ENCODE measurements at places on chromosomes 7 and 10.

DNA sequence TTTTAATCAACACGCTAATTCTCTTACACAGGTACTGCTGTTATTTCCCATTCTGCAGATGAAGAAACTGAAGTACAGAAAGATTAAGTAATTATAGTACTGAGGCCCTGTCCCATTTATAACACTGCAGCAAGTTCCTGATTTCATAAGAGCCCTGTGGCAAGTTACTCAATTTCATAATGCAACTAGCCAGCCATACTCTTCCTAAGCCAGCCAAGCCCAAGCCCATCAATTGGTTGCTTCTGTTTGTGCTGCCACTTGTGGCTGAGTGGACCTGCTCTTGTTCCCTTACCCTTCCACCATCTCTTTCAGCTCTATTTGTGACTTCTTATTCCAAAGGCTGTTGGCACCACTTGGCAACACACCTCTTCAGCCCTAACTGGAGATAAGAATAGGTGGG lies 19.7 kb upstream of the PRPF18 start:
- DNase-seq = no peak

DNA sequence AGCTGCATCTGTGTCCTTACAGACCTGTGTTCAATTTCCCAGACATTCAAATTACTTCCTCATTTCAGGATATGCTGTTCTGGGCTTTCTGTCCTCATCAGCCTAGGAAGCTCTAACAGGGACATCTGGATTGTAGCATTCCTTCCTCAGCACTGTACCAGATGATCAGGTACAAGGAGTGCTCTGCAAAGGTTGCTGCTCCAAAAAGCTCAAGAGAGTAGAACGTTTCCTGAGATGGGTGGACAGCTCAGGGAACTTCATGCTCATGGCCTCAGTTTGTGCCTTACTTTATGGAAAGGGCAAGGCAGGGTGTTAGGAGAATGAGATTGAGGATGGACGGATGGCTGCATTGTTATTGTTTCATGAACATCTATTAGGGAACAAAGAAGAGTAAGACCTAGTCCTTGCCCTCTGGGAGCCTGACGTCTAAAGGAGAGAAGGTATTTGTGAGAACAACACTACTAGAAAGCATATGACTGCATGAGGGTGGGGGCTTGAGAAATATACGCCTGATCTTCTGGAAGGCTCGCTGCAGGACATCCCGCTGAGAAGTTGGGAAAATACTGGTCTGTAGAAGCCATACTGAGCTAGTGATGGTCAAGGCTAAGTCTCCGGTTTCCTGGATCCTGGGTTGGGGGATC lies 10.5 kb upstream of the ZNF212 start:
- no peak for DNase-seq

- DNase-seq = no peak
These were observed 904.1 kb downstream of the KCNMA1 start for GRCh38 chr10:76733441-76733936.

GRCh38 chr7:28708033-28708951 lies 249.8 kb downstream of the TRIL start:
- no peak for DNase-seq

GRCh38 chr7:142263598-142264380 lies 5.9 kb upstream of the PRSS58 start:
- no peak for DNase-seq

DNA sequence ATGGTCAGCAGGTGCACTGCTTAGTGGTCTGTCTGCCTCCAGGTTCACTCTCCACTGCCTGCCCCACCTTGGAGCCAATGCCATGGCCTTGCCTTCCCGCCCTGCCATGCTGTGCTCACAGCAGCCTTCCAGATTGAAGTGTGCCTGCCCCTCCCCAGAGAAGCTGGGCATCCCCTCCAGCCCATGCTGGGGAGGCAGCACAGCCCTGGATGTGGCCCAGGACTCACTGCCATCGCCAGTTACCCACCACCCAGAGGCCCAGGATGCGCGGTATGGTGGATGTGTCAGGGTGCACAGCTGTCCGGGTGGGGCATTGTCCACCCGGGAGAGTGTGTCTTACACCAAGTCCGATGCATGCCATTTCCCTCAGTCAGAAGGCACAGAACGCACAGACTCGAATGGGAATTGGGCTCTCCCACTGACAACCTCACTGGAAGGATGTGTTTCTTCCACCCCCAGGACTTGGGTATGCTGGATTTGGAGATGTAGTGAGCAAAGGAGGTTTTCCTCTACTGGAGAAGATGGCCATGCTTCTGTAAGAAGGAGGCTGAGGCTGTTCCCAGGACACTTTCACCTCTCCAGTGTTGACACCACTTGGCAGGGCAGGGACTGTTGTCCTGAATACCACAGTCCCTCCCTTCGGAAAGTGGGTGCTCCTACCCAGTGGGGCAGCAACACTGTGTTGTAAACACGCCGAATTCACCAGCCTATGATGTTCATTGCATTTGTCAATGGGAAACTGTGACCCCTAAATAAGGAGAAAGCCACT lies 122.0 kb downstream of the ADARB2 start:
- no peak for DNase-seq

- DNase-seq = no peak
These were observed 174.0 kb upstream of the TCF7L2 start for GRCh38 chr10:112775892-112776674.

DNA sequence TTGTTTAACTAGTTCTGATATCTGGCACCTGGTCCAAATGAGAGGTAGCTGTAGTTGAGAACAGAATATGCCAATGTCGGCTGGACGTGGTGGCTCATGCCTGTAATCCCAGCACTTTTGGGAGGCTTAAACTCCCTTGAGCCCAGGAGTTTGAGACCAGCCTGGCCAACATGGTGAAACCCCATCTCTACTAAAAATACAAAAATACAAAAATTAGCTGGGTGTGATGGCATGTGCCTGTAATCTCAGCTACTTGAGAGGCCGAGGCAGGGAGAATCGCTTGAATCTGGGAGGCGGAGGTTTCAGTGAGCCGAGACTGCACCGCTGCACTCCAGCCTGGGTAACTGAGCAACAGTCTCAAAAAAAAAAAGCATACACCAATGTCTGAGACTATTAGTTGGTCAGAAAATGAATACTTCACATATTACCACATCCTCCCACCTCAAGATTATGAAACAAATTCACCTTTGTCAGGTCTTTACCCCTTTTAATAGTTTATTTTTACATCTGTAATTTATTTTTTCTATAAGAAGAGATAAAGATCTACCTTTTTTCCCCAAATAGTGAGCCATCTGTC lies 38.8 kb downstream of the EPC1 start:
- DNase-seq = no peak

GRCh38 chr7:27101957-27102580 lies 414 bp downstream of the HOXA2 start:
- DNase-seq = no peak

DNA sequence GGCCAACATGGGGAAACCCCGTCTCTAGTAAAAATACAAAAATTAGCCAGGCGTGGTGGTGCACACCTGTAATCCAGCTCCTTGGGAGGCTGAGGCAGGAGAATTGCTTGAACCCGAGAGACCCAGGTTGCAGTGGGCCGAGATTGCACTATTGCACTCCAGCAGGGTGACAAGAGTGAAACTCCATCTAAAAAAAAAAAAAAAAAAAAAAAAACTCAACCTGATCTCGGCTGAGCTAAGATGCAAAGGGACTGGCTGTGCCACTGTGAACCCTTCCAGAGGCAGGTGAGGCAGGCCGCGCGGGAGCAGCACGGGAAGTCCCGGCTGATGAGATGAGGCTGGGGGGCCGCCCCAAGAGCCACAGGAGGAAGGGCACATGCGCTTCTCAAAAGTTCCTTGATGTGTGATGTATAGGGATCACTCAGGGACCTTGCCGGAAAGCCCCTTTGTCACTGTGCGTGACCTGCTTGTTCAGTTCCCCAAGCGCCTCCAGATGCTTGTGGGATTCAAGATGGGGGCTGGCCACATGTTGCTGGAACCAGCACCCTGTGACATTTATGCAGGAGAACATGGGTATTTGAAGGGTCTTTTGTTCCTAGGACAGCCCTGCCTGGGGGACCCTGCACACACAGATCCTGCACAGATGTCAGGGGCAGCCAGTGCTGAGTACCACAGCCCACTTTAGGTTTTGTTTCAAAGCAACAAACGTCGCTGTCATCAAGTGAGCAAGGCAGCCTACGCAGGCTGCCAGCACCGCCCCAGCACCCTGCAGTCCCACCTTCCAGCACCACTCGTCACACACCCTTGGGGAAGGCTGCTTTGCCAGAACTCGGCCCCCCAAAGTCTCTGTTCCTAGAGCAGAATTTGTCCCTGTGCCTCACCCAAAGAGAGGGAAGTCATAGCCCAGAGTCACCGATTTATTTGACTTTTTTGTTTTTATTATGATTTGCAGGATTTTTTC lies 74.8 kb upstream of the SH2B2 start:
- no peak for DNase-seq

DNA sequence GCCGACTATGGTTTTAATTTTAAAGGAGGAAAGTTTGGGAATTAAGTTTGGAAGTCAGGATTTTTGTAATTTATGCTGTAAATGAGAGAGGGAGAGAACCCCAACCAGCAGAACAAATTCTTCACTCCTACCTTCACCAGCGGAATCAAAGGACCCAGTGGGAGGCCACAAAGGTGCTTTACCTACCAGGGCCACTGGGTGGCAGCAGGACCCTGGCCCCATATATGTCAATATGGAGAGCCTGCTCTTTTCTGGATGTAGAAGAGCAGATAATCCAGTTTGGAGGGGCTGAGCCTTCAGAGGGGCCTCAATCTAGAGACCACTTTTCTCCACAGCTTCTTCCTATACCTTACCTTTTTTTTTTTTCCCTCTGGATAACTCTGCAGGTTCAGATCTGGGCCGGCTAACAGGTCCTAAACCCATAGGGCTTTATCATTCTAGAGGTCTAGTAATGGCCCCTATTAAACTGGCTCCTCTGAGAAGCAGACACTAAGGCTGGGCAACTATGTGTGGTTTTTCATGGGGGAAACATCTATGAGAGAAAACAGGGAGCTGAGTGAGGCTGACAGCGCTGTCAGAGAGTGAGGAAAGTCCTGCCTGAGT lies 8.5 kb upstream of the SCD start:
- peak; percentile 84 for DNase-seq

DNA sequence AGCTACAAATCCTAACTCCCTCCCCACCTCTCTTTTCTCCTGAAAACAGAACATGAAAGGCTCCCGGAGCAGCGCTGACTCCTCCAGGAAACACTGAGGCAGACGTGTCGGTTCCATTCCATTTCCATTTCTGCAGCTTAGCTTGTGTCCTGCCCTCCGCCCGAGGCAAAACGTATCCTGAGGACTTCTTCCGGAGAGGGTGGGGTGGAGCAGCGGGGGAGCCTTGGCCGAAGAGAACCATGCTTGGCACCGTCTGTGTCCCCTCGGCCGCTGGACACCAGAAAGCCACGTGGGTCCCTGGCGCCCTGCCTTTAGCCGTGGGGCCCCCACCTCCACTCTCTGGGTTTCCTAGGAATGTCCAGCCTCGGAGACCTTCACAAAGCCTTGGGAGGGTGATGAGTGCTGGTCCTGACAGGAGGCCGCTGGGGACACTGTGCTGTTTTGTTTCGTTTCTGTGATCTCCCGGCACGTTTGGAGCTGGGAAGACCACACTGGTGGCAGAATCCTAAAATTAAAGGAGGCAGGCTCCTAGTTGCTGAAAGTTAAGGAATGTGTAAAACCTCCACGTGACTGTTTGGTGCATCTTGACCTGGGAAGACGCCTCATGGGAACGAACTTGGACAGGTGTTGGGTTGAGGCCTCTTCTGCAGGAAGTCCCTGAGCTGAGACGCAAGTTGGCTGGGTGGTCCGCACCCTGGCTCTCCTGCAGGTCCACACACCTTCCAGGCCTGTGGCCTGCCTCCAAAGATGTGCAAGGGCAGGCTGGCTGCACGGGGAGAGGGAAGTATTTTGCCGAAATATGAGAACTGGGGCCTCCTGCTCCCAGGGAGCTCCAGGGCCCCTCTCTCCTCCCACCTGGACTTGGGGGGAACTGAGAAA lies 30.4 kb downstream of the PFKFB3 start:
- no peak for DNase-seq

DNA sequence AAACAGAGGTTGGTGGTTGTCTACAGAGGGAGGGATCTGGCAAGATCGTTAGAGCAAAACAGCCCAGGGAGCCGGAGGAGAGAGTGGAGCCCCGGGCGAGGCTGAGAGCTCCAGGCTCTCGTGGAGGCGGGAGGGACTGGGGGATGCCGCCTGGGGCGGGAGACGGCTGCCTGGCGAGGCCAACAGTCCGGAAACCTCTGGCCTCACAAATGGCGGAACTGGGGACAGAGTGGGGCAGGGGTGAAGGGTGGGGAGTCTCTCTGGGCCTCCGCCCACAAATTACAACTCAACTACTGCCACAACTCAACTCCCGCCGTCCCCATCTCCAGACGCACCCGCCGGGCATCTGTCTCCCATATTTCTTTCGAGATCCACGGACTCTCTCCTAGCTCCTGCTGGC lies 47.7 kb downstream of the CLEC2L start:
- no peak for DNase-seq

DNA sequence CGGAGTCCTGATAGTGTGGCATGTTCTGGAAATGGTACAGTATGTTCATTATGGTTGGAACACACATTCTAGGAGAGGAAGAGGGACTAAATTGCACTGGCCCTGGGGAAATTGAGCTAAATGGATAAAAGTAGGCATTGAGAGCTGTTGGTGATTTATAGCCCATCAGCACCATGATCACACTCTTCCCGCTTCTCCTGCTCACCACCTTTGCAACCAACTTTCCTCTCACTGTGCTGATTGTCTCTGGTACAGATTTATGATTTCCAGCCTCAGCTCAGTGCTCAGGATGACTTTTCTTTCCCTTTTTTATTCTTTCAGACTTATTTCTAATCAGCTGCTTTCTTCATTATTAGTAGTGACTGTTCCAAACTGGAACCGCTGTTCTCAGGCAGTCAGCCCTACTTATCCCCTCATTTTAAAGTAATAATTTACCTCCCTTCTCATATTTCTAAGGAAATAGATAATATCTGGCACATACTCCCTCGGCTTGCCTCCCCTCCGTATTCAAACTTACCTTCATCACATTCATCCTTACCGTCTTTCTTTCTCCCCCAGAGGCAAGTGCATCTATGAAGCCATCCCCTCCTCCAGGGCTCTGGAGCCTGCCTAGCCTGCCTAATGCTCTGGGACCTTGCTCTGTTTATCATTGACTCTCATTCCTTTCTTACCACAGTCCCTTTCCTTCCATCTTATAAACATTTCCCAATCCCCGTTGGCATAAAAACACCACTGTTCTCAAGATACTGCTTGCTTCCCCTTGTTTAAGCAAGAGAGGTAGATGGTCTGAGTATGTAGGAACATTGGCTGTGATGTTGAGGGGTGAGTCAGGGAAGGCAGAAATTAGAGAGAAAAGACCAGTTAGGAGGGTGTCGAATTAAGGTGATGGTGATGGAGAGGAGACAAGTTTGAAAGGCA lies 51.6 kb upstream of the RPA3 start:
- no peak for DNase-seq

DNA sequence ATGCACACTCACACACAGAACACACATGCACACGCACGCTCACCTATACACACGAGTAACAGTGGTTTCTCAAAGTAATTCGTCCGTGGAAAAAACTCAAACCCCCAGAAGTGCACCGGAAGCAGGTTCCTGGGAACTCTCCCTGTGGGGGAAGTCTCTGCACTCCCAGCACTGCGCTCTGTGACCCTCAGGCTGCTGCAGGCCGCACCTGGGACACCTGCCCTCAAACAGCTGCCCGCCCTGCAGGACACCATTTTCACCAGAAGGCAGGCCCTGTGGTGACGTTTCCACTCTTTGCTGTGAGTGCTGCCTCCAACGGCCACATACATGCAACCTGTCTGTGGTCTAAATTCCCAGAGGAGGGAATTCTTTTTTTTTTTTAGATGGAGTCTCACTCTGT lies 21.3 kb downstream of the YKT6 start:
- no peak for DNase-seq

- no peak for DNase-seq
These were observed 35.9 kb upstream of the TSPAN33 start for GRCh38 chr7:129108581-129108980.

GRCh38 chr10:108696792-108697477 lies 1226.4 kb downstream of the XPNPEP1 start:
- no peak for DNase-seq

GRCh38 chr10:58547963-58548362 lies 35.3 kb downstream of the BICC1 start:
- DNase-seq = no peak
